ENCODE measurements at places on chromosomes 1 and 21. TPM values are rescaled to one million over a fixed set of nuclear protein-coding genes. Genes with fewer than 3 reads are reported as not detected.

The GPR153 gene
- 1.5 TPM for total RNA-seq

The LPAR3 gene
- not detected for total RNA-seq

The LORICRIN gene
- total RNA-seq, result not detected

The OVAAL gene
- total RNA-seq, result not detected

The LIN9 gene
- total RNA-seq, result 9.7 TPM

The GJA9 gene
- total RNA-seq, result not detected

The CNTN2 gene
- not detected for total RNA-seq

The DCDC2B gene
- total RNA-seq, result not detected

The CTSE gene
- total RNA-seq, result not detected

The LCE2B gene
- total RNA-seq, result not detected

The RNU1-1 gene
- total RNA-seq, result 2,033 TPM

The CFAP126 gene
- total RNA-seq, result not detected

The CLCA1 gene
- not detected for total RNA-seq

The SMAP2 gene
- 186 TPM for total RNA-seq

The CXADR gene
- 0.64 TPM for total RNA-seq

The TRABD2B gene
- total RNA-seq, result not detected

The ILDR2 gene
- total RNA-seq, result 18.5 TPM

The FMO3 gene
- not detected for total RNA-seq

The MAP1LC3C gene
- total RNA-seq, result not detected
